ENCODE measurements at places on chromosomes 1 and 21.

- no peak for DNase-seq
Observed at GRCh38 chr1:10217748-10218441, 7.5 kb downstream of the KIF1B start.

GRCh38 chr1:193520472-193520871 lies 334.1 kb upstream of the B3GALT2 start:
- no peak for DNase-seq

DNA sequence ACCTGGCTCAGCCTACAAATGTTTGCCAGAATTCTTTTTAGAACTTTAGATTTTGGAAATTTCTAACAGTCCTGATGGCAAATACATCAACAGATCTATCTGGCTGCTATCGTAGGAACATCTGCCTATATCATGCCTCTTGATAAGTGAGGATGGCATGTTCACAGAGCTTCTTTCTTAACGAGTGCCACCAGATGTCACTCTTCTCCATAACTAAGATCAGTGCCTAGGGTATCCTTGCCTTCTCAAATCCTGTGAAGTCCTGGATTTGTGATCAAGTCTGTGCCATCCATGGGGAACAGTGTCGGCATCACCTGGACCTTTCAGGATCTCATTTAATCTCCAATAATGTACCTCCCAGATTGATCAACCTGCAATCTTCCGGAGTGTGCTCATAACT lies 36.5 kb upstream of the CD5L start:
- DNase-seq: no peak

DNA sequence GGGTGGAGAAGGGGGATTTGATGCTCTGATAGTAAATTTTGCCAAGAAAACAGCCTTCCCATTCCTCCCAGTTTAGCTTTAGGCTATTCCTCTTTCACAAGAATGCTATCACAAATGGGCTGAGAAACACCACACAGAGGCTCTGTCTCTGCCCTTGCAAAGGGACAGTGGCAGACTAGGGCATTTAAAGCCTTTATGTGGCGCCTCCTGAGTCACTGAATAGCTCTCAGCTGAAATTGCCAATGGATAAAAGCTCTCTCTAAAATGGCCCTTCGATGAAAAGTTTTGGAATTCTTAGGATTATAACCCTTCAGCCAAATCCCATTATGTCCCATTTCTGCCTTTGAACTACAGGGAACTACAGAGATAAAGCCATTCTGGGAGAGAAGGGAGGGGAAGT lies 1000.4 kb downstream of the ADGRL2 start:
- no peak for DNase-seq

- DNase-seq: no peak
Observed at GRCh38 chr1:54814126-54814498, 13.0 kb upstream of the TTC22 start.
